ENCODE measurements at places on chromosomes 1 and 21.

- DNase-seq = peak; percentile 87
Measured at GRCh38 chr1:116570358-116571214, at the start of gene CD58. Gene CD58 (minus strand): TSS chr1:116571026. CDS start chr1:116570972, 54 bp downstream.

- DNase-seq = no peak
Measured at GRCh38 chr1:157325220-157325619, 187.0 kb upstream of the ETV3 start.

DNA sequence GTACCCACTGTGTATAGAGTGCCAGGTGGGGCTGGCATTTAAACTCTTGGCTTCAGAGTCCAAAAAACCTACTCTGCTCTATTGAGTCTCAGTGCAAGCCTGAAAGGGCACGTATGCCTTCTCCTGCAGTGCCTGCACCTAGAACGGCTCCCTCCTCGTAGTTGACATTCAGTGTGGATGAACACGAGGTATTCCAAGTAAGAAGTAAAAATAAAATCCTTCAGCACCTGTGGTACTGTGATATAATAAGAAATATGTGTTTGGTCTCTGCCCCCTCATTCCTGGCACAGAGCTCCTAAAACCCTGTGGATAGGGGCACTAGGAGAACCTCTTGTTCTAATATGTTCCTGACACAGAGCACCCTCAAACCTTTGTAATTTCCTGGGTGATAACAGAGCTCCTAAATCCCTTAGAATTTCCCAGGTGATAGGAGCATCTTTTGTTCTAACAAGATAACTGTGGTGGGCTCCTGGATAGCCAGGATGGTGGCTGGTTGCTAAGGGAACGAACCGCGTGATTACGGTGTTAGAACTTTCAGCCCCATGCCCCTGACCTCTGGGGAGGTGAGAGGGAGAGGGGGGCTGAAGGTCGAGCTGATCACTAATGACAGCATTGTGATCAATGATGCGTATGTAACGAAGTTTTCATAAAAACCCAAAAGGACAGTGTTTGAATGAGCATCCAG is 16.8 kb downstream of the UCK2 start:
- no peak for DNase-seq

DNA sequence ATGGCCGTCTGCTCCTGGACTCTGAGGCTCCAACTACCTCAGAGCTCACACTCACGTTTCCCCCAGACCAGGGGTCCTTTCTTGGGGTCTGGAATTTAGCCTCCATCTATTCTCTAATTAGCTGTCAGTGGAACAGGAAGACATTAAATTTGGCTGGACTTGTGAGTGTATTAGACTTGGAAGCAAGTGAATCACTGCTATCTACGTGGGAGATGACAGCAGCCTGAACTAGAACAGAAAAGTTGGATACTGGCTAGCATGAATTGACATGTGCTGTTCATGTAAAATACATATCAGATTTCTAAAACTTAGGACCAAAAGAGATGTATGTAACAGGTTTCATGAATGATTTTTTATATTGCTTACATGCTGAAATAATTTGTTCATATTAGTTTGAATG is 28.0 kb downstream of the TAF5L start:
- DNase-seq = peak; percentile 34

DNA sequence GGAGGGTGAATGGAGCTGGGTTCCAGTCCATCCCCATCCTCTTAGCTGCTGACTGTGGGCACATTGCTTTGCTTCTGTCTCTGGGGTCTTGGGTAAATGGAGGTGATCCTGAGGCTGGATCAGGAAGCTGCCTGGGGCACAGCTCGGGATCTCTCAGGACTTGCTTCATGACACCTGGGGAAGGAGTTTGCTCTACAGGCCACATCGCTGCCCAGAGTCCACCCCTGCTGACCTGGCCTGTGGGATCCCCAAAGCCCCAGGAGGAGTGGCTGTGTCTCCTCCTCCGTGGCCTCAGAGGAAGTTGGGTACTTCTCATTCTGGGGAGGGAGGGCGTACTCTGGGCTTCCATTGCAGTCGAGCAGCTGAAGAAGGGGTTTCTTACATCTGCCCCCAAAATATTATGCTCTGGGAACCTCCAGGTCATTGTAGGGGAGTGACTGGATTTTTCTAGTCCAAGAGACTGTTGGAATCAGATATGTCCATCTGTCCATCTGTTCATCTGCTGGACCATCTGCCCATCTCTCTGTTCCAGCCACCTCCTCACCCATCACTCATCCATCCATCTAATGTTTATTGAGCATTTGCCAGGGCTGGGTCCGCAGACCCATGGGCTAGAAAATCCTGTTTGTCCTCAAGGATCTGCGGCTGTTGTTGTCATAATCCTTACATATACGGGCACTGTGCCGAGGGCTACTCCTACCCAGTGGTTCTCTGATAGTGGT is 45.9 kb downstream of the ARHGEF10L start:
- no peak for DNase-seq

GRCh38 chr1:55854911-55855310 is 639.7 kb upstream of the USP24 start:
- DNase-seq = peak; percentile 54

Data from AG08395 (cell line).